Kasumi-1 (cell line): ENCODE measurements at places on chromosomes 5 and 9.

- no peak for DNase-seq
Measured at GRCh38 chr9:123999661-124000060, 11.9 kb upstream of the LHX2 start.

GRCh38 chr5:140602147-140602546 lies 30.8 kb downstream of the CD14 start:
- no peak for DNase-seq

DNA sequence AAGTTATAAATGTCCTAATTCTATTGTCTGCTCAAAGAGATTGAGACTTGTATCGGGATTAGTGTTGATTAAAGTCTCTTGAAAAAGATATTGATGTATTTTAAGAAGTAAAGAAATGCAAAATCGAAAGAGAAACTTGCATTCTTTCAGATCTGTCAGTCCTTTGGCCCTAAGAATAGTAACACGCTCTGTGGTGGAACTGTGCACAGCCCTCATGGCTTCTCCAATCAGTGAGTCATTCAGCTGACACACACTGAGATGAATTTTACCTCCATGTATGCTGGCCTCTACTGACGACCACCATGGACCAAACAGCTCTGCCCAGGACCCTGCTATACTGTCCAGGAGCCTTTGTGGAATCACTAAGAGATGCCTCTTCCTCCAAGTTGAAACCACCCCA lies 232.4 kb downstream of the ESM1 start:
- DNase-seq: peak; percentile 88

- no peak for DNase-seq
Measured at GRCh38 chr5:72746736-72747135, 69.7 kb upstream of the TNPO1 start.

GRCh38 chr5:32098890-32099310 lies 75.2 kb downstream of the GOLPH3 start:
- no peak for DNase-seq
